ENCODE measurements at places on chromosomes 6 and 20.

DNA sequence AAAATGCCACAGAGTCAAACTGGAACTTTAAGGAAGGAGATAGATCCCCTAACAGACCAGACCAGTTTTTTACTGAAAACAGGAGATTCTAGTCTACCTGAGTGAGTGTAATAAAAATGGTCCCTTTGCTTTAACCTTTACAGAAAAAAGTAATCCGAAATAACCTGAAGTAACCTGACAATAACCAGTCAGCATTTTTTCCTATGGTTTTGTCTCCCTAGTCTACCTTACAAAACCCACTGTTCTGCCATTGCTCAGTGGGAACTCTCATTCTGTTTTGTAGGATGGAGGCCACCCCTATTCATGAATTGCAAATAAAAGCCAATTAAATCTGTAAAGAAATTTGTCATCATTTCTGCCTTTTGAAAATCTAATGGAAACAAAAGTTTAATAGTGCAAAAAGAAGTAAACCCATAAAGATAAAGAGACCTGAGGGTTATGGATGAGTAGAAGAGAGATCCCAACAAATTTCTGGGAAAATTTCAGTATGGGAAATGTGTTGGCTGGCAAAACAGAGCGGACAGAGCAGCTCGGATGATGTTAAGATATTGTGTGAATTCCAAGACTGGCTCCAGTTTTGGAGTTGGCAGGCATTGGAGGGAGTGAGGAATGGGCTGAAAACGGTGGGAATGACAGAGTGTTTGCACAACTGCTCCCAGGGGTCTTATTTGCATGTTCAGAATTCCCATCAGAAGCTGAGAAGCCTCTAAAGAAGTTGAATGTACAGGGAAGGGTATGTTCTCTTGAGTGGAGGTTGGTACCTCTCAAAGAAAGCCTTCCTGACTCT is 104.7 kb upstream of the RALGAPA2 start:
- DNase-seq: no peak

GRCh38 chr6:161889324-161889723 is 615.5 kb upstream of the AGPAT4 start:
- DNase-seq: no peak

DNA sequence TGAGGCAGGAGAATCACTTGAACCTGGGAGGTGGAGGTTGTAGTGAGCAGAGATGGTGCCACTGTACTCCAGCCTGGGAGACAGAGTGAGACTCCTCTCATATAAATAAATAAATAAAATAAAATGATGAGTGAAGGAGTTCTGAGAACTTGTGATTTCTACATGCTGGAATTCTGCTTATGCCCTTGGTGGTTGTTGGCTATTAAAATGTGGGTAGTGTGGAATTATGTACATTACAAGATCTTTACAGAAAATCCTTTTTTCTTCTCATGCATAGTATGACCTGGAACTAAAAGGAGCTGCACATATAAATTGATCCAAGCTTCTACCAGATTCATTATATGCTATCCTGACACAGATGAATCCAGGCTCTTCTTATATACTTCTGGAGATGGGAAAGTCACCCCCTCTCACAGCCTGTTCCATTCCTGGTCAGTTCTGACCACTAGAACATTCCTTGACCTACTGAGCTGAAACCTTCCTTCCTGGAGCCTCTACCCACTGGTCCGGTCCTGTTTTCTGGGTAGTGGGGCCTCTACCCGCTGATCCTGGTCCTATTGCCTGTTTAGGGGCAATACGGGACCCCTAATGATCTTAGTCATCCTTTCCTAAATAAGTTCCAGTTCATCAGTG is 37.7 kb upstream of the TAF8 start:
- DNase-seq: no peak

- DNase-seq: no peak
These were observed 12.1 kb downstream of the BCL2L1 start for GRCh38 chr20:31710423-31711108.

GRCh38 chr6:83199863-83200225 is 6.7 kb downstream of the RWDD2A start:
- no peak for DNase-seq

DNA sequence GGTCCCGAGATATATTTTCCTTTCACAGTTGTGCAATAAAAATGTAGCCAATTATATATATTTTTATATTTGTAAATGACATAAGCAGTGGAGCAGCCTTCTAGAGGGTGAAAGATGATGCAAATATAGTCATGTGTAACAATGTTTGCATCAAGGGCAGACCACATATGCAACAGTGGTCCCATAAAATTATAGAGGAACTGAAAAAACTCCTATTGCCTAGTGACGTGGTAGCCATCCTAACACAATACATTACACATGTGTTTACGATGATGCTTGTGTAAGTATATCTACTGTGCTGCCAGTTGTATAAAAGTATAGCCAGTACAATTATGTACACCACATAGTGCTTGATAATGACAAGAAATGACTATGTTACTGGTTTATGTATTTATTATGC is 162.8 kb downstream of the ZFAND3 start:
- DNase-seq: no peak

DNA sequence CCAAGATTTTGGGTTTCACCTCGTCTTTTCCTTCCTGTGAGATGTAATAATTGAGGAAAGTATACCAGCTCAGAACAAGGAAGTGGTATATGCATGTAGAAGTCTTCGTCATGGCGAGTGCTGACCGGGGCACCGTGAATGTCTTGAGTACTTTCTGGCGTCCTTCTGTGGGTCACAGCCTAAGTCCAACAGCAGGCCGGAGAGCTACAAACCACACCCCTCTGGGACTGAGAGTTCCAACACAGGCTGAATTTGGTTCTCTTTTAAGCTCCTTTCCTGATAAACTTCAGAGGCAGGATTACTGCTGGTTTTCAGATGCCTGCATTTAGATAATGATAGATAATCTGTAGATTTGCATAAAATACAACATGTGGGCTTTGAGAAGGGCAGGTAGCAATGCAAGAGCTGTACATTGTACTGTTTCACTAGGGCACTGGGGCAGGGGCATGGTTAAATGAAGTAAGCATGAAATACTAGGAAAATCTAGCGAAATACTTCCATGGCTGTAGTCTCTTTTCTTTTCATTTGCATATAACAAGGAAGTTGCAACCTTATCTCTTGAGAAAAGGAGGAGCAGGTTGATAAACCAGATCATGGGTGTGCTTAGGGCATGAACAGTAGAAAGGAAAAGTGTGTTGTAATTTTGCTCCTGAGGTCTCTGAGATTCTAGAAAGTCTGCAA is at the start of gene ADTRP:
TSS of gene ADTRP (minus strand) at position 156 of the 681 bp plus-strand sequence. CDS start at position 112, 44 bp downstream.
- no peak for DNase-seq

DNA sequence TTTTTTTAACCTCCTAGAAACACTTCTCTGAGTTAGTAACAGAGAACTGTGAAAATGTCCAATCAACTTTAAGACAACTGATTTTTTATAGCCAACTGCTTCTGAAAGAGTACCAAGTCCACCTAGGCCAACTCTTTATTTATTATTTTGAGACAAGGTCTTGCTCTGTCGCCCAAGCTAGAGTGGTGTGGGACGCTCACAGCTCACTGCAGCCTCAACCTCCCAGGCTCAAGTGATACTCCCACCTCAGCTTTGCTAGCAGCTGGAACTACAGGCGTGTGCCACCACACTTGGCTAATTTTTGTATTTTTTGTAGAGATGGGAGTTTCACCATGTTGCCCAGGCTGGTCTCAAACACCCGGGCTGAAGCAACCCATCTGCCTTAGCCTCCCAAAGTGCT is 331.6 kb downstream of the RNGTT start:
- no peak for DNase-seq

- no peak for DNase-seq
These were observed 38.7 kb downstream of the ACSS2 start for GRCh38 chr20:34915131-34915530.

GRCh38 chr6:87907521-87907920 is 140.1 kb upstream of the SPACA1 start:
- DNase-seq: no peak

DNA sequence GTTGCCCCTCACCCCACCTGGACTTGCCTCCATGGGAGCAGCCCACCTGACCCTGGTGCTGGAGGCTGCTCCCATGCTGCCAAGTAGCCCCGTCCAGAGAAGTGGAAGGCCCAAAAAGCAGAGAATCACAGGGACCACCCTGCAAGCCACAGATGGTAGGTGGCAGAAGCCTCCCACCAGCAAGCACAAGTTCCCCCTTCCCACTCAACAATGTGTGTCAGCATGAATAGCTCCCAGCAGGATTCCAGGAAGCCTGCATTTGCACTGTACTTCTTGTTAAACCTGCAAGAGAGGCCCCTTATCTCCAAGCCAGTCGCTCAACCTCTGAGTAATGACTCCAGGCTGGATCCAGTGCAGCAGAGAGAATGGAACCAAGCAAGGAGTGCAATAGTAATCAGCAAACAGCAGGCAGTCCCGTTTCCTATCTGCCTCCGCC is 180.8 kb upstream of the CST7 start:
- DNase-seq: no peak

GRCh38 chr20:53940907-53941545 is 129.4 kb downstream of the BCAS1 start:
- no peak for DNase-seq

- DNase-seq: no peak
These were observed 45.2 kb upstream of the RIPPLY2 start for GRCh38 chr6:83808005-83808404.

DNA sequence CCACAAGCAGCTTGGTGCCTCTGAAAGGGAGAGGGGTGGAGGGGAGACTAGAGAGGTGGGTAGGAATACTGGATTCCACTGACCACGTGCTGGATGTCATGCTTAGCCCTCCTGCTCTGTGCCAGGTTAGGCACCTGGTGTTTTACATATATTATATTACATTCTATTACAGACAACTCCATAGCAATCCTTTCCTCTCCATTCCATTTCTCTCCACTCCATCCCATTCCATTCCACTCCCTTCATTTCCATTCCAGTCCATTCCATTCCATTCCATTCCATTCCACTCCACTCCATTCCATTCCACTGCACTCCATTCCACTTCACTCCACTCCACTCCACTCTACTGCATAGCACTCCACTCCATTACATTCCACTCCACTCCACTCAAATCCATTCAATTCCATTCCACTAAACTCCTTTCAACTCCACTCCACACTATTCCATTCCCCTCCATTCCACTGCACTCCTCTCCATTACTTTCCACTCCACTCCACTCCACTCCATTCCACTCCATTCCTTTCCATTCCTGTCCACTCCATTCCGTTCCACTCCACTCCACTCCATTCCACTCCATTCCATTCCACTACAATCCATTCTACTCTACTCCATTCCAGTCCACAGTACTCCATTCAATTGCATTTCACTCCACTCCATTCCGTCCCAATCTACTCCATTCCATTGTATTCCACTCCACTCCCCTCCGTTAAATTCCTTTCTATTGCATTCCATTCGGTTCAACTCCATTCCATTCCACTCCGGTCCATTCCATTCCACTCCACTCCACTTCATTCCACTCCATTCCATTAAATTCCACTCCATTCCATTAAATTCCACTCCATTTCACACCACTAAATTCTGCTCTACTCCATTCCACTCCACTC is 27.2 kb upstream of the DEFB125 start:
- DNase-seq: no peak

DNA sequence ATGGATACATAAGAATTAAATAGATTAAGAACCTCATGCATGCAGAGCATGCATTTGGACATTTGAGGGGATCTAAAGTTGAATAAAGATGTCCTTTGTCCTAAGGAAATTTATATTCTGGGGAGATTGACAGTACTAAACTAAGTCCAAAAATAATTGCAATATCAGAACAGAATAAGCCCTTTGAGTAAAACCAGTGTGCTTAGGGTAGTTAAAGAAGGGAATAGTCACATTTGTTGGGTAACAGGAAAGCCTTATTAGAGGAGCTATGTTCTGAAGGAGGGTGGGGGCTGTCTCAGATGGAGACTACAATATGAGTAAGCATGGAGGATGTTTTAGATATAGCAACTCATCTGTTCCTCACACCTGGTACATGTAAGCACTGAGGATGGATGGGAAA is 35.8 kb downstream of the CDC5L start:
- no peak for DNase-seq

DNA sequence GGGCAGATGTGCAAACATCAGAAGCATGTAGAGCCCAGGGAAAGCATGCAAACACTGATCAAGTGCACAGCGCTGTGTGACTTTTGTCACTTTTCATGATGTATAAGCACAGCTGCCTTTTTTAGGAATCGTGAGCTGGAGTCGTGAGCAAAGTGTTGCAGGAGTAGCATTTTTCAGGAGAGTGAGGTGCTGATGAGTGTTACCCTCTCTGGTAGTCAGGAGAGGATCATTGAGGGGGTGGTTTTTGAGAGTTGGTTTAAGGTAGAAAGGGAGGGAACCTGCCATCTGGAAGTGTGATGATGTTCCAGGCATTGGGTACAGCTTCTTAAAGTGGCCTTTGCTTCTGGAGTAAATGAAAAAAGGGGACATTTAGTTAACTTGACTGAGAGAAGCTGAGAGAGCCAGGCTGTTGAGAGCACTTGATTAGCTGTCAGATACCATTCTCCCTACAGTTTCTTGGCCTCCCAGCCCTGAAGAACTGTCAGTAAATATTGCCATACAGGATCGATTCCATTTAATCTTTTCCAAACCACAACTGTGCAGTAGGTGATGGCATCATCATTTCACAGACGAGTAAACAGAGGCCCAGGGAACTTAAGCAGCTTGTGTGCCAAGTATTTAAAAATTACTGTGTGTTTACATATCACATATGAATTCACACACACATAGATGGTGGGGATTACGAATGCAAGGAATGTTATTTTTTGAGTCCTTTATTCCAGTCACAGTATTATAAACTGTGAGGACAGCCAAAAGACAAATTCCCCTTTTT is 28.9 kb downstream of the TPD52L1 start:
- DNase-seq: no peak

DNA sequence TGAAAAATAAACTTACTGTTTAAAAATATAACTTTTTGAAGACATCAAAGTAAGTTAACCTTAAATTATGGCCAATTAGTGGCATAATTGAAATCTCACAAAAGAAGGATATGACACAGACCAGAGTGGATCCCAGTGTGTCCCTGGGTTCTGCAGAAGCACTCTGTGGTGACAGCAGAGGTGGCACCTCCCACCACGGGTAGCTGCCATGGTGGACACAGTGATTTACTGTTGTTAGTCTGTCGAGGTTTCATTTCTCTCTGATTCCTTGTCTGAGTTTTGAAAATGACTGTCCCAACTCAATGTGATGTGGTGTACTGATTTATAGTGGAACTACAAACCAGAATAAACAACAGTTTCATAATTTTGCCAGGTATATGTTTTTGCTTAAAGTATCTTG is 76.5 kb downstream of the TULP4 start:
- no peak for DNase-seq

All from stimulated activated CD4-positive, alpha-beta T cell treated with anti-CD3 and anti-CD28 coated beads, Interleukin-12 subunit alpha, Interleukin-12 subunit beta, amount 100 ng/mL, for 24 hours (primary cell).